ENCODE measurements at places on chromosomes 11 and 22.

GRCh38 chr22:37383341-37383740 is 43.9 kb downstream of the ELFN2 start:
- no peak for DNase-seq

DNA sequence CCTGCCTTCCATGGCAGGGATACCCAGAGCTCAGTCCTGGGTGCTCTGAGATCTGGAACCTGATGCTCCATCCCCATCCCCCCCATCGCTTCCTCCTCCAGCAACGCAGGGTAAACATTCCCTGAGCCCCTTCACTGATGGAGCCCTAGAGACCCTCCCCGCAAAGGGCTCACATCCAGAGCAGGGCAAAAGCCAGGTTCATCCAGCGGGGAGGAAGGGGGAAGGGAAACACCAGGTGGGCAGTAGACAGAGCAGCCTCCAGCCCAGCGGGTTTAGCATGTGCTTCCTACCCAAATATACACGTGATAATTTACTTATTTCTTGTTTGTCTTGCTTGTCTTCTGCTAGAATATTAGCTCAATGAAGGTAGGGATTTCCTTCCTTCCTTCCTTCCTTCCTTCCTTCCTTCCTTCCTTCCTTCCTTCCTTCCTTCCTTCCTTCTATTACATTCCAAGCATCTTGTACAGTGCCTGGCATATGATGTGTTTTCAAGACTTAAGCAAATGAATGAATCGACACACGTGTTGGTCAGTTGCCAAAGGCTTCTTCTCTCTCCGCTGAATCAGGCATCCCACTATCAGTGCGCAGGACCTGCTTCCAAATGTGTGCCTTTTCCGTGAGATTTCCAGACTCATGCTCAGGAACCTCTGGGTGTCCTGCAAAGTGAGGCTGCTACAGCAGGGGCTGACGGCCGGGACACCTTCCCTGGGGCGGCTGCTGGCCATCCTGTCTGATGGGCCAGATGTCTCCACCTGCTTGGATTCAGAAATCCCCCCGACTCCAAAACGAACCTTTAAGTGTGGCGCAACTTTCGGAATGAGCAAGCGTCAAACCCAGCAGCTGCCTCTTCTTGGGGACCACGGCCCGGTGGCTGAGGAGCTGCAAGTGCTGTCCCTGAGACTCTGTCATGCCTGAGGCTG is 955.1 kb downstream of the BRD1 start:
- DNase-seq, result no peak

DNA sequence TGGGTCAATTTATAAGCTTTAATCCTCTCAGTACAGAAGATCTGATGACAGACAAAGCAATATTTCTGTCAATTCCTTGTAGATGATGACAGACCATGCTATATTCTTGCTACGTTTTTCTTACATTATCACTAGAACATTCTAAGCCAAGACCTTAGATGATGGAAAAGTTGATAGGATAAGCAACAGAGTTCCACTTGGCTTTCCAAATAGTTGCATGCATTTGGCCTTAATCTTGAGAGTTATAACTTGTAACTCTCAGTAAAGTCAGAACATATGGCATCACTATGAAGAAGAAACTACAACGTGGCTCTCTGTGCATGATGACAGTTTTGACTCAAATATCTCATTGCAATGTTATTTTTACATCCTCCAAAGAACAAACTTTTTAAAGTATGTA is 544.3 kb upstream of the LRRC4C start:
- no peak for DNase-seq

GRCh38 chr11:104105155-104105554 is 58.8 kb downstream of the PDGFD start:
- DNase-seq, result no peak
